ENCODE measurements at places on chromosomes 7 and 10.

DNA sequence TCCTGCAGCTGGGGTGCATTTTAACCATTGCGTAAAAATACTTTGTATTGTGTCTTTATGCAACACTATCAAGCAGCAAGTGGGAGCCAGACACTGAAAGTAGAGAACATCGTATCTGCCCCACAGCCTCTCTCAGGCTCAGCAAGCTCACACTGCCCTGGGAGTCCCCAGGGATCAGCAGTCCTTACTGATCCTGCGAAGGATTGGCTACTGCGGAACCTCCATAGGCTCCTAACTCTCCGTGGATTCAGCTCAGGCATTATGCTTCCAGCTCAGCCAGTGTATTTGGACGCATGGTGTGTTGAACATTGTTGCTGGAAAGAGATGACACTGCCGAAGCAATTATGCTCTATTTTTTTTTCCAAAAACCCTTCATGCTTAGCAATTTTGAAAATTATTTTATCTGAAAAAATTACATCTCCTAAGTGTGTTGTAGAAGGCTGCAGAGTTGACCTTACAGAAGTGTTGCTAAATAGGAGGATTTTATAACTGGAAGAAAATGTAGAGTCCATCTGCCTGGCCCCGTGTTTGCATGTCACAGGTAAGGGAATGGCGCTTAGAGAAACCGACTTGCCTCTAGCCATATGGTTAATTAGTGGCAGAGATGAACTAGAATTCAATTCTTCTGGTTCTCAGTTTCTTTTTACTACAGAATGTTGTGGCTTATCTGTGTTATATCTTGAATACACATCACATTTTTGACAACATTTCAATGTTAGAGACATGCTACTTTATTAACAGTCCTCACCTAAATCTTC is 276.4 kb upstream of the COBL start:
- DNase-seq = no peak

- DNase-seq = no peak
Observed at GRCh38 chr10:81479316-81479715, 395.7 kb upstream of the NRG3 start.

GRCh38 chr7:45888993-45889366 is 692 bp downstream of the IGFBP1 start:
- DNase-seq = no peak

DNA sequence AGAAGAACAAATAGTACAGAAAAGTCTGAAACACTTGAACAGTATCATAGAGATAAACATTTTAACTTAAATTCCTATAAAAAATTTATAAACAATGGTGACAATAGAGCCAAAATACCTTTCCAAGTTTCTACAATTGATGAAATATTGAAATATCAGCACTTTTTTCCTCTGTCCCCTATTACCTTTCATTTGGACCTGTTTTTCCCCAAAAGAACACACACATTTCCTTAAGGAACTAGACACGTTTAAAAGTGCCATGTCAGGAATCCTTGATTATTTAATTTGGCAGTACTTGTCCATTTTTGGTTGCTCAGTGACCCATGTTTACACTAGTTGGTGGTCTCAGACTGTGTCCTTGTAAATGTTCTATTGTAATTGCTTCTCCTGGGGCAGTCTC is 162.6 kb downstream of the CTNNA3 start:
- DNase-seq = no peak

- DNase-seq = no peak
Observed at GRCh38 chr10:70779511-70780369, 5.4 kb downstream of the TBATA start.

DNA sequence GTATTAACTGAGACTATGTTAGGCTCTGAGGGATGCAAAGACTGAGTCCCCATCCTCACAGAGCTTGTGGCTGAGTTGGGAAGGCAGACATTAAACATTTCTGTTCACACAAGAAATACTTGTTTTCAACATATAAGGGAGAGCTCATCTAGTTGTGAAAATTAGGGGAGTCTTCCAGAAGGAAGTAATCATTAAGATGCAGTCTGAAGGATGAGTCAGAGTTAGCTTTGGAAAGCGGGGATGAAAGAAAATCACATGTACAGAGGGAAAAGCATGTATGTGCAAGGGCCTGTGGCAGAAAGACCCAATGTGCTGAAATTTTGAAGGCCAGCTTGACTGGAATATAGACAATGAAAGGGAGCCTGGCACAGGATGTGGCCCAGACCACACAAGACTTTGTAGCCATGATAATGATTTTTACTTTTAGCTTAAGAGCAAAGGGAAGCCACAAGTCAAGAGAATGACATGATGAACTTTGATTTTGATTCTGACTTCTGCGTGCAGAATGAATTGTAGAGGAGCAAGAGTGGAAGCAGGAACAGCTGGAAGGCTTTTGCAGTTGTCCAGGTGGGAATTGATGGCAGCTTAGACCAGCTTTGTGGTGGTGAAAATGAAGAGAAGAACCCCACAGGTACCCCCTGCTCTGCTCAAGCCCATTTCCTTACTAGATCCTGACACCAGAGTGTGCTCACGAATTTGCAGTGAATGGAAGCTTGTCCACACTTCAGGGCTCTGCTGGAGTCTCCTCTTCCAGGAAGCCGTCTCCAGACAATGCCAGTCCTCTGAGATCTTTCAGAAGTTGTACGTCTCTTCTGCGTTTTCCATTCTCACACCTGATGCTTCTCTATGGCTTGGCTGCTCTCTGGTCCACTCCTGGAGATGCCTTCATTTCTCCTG is 115.6 kb downstream of the ATXN7L1 start:
- no peak for DNase-seq

GRCh38 chr10:110806335-110806734 is 65.4 kb upstream of the PDCD4 start:
- no peak for DNase-seq

All from stimulated activated CD8-positive, alpha-beta memory T cell treated with anti-CD3 and anti-CD28 coated beads, Interleukin-15, amount 100 ng/mL, for 1 hour (primary cell).